Stimulated activated CD4-positive, alpha-beta T cell treated with anti-CD3 and anti-CD28 coated beads, Interleukin-15, amount 100 ng/mL, for 48 hours (primary cell): ENCODE measurements at places on chromosomes 3 and 15.

- DNase-seq = no peak
These were observed 45.6 kb downstream of the DMXL2 start for GRCh38 chr15:51576911-51577500.

DNA sequence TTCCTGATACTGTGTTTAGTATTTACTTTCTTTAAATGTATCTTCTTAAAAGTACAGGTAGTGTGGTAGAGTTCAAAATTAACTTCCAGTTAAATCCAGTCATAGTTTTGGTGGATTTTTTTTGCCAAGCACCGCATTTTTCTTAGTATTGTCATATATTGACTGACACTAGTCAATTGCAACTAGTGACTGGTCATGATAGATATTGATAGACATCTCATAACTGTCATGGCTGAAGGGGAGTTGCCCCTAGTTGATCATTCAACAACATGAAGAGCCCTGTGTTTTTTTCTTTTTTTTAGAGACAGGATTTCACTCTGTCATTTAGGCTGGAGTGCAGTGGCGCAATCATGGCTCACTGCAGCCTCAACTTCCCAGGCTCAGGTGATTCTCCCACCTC lies 22.1 kb downstream of the RAB8B start:
- DNase-seq = no peak

DNA sequence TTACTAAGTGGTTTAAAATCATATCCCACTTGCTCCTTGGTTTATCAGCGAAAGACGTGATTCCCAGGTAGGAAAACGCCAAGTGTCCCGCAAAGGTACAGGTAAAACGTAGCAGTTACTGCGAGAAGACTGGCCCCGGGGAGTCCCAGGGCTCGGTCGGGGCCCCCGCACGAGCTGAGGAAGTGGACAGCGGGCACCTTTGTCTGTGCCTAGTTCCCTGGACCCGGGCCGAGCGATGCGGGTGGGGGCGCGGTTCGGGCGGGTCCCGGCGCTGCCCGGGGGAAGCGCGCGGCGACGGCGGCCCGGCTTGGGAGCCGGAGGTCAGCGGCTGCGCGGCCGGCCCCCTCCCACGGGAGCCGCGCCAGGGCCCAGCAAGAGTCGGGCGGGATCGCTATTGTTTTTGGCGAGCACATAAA lies 864 bp upstream of the NEO1 start:
- no peak for DNase-seq

GRCh38 chr3:194617143-194617671 lies 16.0 kb downstream of the TMEM44 start:
- DNase-seq = no peak

DNA sequence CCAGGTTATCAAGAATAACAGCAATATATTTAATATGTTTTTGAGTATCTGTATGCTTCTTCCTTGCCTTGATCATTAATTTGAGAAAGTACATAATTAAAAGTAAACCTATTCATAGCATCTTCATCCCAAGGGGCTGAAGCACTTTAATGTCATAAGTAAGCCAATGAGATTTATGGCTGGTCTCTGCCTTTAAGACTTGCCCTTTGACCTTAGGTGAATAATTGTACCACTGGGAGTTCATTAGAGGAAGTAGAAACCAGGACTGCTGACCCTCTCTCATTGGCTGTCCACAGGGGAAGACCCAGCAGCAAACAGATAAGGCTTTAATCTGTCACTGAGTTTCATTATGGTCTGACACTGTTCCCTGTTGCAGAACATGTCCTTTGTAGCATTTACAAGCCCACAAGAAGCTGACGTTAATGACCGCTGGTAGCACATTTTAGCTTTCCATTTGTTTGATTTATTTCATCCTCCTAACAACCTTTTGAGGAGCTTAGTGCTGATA lies 16.3 kb upstream of the ERC2 start:
- no peak for DNase-seq

DNA sequence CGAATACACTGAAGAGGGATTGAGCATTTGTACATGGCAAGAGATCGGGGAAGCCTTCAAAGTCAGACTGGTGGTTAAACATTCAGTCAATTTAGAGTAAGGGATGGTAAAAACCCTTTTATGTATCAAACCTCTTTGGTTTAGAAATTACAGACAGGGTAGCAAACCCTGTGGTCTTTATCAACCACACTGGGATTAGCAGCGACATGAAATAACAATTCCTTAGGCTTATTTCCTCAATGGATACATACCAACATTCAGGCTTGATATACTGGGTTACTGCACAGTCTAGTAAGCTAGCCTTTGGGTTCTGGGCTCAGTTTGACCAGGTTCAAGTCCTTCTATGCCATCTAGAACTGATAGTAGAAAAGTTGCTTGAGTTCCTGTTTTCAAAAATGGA lies 127.4 kb downstream of the THRB start:
- DNase-seq = no peak

DNA sequence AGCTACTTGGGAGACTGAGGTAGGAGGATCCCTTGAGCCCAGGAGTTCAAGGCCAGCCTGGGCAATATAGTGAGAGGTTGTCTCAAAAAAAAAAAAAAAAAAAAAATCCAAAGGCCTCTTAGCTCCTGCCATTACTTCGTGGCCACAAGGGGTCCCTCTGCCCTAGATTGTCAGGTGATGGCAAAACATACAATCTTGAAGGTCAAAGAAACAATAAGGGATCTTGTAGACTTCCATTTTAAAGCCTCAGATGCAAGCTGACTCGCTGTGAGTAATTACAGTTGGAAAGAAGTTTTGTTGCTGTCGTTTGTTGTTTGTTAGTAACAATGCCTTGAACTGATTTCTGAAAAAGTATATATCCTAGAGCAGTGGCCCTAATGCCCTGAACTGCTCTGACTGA lies 55.9 kb upstream of the PLCL2 start:
- peak; percentile 38 for DNase-seq
